ENCODE measurements at places on chromosomes 13 and 19.

DNA sequence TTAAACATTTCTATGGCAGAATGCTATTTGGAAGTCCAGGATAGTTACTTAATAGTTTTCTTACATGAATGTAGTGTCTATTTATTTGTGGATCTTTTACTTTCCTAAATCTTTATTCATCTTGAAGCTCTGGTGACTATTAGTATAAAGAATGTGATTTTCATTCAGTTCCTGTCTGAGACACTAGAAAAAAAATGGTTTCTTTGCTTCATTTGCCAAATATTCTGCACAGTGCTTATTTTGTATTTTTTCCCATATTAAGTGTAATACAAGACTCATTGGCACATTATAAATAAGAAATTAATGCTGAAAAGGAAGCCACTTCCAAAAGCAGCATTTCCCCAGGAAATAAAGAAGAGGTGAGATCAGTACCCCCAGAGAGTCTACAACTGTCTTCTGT lies 109.8 kb downstream of the POSTN start:
- no peak for DNase-seq

DNA sequence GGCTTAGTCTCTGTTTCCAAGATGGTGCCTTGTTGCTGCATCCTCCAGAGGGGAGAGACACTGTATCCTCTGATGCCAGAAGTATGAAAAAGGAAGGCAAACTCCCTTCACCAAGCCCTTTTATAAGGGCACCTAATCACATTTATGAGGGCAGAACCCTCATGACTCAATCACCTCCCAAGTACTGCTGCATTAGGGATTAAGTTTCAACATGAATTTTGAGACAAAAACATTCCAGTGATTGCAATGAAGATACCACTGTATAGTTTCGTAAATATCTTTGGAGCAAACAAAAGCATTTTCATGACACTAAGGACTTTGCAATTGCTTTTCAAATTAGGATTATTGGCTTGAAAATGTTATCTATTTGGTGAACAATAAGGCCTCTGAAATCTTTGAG lies 63.8 kb downstream of the RNF17 start:
- DNase-seq, result no peak

GRCh38 chr19:38893341-38893771 lies 6.1 kb downstream of the SIRT2 start:
- DNase-seq, result no peak

GRCh38 chr19:57675881-57676280 lies 5.9 kb upstream of the ZNF551 start:
- DNase-seq, result no peak
